ENCODE measurements at places on chromosomes 7 and 10. TPM values are rescaled to one million over a fixed set of nuclear protein-coding genes. Genes with fewer than 3 reads are reported as not detected.

DNA sequence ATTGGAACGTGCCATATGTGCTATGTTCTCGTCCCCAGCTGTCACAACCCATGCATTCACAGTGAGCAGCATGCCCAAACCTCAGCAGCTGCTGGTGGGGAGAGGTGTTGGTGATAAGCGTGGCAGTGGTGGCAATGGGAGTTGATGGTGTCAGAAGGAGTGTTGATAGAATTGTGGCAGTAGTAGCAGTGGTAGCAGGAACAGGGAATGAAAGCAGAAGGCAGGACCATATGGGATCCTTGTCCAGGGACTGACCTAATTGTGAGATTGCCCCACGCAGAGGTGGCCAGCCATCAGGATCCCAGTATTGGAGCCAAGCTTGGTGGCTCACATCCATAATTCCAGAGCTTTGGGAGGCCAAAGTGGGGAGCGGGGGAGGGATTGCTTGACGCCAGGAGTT, 276.3 kb downstream of the GALNT17 start:
- no peak for DNase-seq

DNA sequence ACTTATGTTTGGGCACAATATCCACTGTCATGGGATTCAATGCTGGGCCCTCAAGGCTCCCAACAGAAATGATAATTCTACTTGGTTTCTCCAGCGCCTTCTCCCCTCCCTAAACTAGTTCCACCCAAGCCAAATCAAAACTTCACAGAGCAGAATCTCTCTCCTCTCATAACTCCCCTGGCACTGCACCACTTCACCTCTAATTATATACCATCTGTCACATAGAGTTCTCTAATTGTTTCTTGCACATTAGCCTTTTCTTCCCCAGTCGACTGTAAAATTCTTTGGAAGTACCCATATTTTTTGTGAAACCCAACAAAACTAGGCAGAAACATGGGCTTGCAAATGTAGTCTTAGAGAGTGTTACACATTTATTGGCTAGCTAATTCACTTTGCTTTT, 8.1 kb downstream of the SGMS1 start:
- DNase-seq, result no peak

- no peak for DNase-seq
Measured at GRCh38 chr10:49365675-49366415, 30.0 kb downstream of the DRGX start.

DNA sequence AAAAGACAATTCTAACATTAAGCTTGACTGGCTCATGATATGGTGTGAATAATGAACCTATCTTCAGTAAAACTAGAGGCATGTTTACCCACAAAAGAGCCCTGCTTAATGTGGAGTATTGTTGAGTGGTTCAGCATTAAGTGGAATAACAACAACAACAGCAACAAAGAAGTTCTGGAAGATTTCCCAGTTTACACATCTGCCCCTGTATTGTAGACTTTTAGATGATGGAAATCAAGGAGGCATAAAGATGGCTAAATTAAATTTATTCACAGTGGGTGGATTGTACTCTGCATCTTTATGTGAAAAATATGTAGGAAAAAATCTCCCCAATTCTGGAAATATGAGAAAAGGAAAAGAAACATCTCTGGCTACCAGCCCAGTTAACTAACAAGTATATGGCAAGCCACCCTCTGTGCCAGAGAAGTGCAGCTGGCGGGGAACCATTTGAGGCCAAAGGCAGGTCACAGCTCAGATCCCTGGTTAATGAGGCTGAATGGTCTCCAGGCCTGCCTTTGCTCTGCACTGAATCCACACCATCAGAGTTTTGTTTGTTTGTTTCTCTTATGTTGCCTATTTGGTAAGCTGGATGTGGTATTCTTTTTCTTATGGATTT, 186.0 kb downstream of the SEMA3D start:
- DNase-seq, result no peak

- no peak for DNase-seq
Measured at GRCh38 chr7:91408388-91409154, 144.3 kb downstream of the FZD1 start.

GRCh38 chr7:97844036-97844435, 28.2 kb downstream of the ASNS start:
- DNase-seq, result no peak

EN2 gene
- 0.76 TPM for polyA plus RNA-seq

HMX2 gene
- 2.7 TPM for polyA plus RNA-seq

KCNIP2 gene
- polyA plus RNA-seq, result 2.5 TPM

BMPER gene
- 20.9 TPM for polyA plus RNA-seq

Data from left renal cortex interstitium (tissue), 4 donors.